IMR-90 (cell line): ENCODE measurements at places on chromosomes 1 and 21.
A peak's percentile ranks its signal among the peaks of the same experiment; 100 is the strongest.

DNA sequence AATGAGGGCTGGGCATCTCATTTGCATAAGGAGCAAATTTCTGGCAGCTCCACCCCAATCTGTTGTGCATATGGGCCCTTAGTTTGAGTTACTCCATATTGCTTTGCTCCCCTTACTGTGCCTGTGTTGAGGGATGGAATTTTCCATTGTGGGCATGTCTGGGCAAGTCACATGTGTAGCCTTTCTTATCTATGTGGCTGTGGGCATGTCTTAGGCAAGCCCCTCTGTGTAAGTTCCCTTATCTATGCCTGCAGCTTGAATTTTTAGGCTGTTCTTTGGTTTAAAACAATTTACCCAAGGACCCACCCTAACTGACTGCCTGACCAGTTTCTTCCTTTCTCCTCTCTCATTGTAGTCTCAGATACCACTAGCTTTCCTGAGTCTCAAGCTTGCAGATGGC is 405.7 kb upstream of the NCAM2 start:
- DNase-seq = no peak

DNA sequence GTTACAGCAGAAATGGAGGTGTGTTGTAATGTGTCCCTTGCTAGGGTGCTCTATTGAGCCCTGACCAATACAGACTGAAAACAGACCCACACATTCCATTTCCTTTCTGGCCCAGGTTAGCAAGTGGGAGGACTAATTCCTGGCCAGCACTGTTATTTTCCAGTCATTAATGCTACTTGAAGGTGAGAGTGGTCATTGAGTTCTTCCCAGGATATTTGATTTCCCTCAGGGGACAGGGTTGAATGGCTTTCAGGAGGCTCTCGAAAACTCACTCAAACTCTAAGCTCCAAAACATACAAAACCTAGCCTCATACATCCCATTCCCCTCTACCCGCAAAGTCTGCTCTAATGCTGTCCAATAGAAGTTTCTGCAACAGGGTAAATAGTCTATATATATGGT is 6.2 kb downstream of the LRRC52 start:
- no peak for DNase-seq

DNA sequence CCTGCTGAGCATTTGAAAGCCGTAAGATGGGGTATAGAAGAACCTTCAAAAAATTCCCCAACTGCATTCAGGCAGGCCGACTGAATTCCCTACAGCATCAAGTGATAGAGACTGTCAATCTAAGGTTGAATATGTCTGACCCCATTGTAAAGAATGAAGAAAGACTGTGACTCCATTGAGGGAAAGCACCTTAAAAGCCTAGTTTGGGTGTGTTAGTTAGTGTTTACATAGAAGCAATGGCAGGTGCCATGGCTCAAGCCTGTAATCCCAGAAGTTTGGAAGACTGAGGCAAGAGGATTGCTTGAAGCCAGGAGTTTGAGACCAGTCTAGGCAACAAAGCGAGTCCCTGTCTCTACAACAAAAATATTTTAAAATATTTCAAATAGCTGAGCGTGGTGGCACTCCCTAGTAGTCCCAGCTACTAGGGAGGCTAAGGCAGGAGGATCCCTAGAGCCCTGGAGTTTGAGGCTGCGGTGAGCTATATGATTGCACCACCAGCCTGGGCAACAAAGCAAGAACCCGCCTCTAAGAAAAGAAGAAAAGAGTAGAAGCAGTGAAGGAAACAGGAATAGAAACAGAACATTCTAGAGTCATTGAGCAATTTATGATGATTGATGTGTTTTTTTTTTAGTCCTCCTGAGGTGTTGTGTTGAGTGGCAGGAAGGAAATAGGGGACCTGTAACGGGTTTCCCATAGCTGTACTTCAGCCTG is 15.4 kb downstream of the POLR3GL start:
- DNase-seq = no peak

DNA sequence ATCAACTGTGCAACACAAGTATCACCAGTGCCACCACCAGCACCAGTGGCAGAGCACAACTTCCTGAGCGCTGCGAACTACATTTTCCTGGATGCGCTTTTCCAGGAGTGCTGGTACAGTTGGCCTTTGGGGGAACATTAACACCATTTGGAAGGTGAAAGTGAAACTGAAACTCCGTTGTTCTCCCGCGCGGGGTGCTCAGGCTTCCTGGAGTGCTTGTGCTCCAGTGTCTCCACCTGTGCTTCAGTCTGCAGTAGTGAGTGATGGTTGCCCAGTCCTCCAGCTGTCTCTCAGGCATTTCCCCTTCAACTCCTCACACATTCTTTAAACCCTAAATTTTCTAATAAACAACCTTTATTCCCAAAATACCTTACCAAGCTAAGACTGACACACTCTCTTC is 187.8 kb downstream of the LRRIQ3 start:
- no peak for DNase-seq

DNA sequence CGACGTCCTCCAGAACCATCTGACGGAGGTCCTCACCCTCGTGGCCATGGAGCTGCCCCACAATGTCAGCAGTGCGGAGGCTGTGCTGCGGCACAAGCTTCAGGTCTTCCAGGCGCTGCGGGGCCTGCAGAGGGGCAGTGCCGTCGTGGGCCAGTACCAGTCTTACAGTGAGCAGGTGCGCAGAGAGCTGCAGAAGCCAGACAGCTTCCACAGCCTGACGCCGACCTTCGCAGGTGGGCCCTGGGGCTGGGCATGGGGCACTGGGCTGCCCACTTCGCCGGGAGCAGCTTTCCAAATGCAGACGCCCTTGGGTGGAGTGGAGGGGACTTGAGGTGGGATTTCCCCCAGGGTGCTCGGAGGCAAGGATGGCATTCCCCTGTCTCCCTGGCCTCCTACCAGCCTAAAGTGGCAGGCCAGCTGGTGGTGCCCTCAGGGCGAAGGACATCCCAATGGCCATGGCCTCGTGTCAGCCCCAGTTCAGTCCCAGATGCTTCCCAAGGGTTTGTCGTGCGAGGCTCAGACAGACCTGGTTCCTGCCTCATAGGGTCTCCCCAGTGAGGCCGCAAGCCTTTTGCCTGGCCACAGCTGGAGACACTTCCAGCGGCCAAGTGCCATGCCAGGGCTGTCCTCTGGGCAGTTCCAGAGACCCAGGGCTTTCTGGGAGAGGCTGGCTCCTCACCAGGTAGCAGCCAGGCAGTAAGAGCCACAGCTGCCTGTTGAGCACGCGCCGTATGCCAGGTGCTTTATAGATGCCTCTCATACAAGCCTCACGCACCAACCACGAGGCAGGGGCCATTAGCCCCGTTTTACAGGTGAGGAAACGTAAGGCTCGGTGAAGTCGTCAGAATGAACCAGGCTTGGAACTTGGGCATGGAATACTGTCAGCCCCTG is 27.8 kb downstream of the H6PD start:
- DNase-seq = no peak

DNA sequence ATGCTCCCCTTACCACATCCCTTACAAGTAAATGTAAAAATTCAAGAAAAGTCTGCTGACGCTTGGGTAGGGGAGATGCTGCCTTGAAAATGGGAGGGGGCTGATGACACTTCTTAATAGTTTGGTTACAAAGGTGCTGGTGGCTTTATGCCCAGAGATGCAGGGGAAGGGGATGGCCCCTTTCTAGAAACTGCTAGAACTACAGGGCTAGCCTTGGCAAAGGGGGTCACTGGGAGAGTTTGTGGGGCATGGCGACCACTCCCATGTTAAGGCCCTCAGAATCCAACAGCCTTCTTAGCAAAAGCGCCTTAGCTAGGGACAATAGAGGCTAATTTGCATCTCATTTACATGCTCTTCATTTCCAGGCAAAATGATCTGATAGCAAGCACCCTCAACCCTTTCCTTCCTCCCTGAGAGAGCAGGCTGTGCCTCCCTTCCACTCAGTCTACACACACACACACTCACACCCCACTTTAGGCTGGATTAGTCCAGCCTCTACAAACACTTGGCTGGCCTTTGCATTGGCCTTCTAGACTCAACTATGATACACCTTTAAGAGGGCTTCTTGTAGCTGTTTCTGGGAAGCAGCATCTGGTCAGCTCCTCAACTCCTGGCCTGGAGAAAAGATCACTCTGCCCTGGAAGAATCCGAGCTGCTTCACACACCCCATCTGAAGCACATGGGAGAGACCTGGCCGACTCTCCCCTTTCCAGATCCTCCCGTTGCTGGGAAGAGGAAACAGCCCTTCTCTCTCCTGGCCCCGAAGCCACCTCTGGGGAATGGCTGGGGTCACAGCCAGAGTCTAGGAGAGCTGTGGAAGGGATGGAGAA is 1.7 kb downstream of the SEMA6C start:
- no peak for DNase-seq

DNA sequence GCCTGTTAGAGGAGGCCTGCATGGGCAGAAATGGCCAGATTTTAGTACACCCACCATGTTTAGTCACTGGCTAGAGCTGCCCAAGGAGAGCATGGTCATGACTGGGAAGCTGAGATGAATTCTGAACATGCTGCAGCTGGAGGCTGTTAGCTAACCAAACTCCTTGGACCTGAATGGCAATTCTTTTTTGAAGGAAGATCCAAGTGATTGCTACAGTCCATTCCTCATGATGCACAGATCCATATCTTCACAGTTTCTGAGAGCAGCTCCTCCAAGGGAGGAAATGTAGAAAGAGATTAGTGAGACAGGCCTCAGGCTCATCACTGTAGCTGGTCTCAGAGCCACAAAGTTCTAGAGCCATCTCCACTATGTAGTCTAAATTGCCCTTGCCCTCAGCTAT is 11.1 kb downstream of the ZFYVE9 start:
- peak; percentile 47 for DNase-seq

GRCh38 chr1:20385630-20386029 is 95.0 kb downstream of the VWA5B1 start:
- no peak for DNase-seq
